ENCODE measurements at places on chromosomes 3 and 15. TPM values are rescaled to one million over a fixed set of nuclear protein-coding genes. Genes with fewer than 3 reads are reported as not detected.

The RNF13 gene
- total RNA-seq = 97.2 TPM

The NDN gene
- total RNA-seq = 43.7 TPM

The TP63 gene
- 0.28 TPM for total RNA-seq

The TPRG1 gene
- 0.56 TPM for total RNA-seq

The CELSR3 gene
- total RNA-seq = 0.85 TPM

The TICRR gene
- 3.7 TPM for total RNA-seq

The GREM1 gene
- total RNA-seq = 84.7 TPM

The FOXL2NB gene
- under 0.01 TPM for total RNA-seq

The GUCA1C gene
- total RNA-seq = not detected

The CDC25A gene
- 25.7 TPM for total RNA-seq

The MESP2 gene
- total RNA-seq = 0.77 TPM

The TMEM212 gene
- total RNA-seq = not detected

The ZSCAN2 gene
- 6.3 TPM for total RNA-seq

The LRTM1 gene
- total RNA-seq = not detected

The AGTR1 gene
- total RNA-seq = 2.3 TPM

The HESX1 gene
- 0.85 TPM for total RNA-seq

The A4GNT gene
- not detected for total RNA-seq

The TBL1XR1 gene
- 172 TPM for total RNA-seq

The CCDC54 gene
- not detected for total RNA-seq

The IL5RA gene
- total RNA-seq = not detected

The ALPK3 gene
- total RNA-seq = 3.3 TPM

The HTR3E gene
- total RNA-seq = not detected

The TMEM158 gene
- 40.3 TPM for total RNA-seq

The SMCO1 gene
- 0.28 TPM for total RNA-seq

The PCSK6 gene
- total RNA-seq = 4.2 TPM

Data from regular cardiac myocyte (primary cell).